ENCODE measurements at places on chromosomes 1 and 21.

DNA sequence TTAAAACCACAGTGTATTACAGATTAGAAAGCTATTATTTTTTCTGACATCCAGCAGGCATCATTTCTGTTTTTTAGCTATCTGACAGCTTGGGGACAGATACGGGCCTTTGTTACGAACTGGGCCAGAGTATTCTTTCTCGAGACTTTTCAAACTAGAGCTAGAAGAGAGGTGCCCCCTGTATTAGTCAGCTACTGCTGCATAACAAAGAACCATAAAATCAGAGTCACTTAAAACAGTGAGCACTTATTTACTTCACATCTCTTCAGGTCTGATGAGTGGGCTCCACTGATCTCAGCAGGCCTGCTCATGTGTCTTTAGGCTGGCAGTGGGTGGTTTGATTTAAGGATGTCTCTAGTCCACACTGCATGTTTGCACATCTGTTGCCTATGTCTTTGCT is 67.8 kb downstream of the BACH1 start:
- DNase-seq: no peak

DNA sequence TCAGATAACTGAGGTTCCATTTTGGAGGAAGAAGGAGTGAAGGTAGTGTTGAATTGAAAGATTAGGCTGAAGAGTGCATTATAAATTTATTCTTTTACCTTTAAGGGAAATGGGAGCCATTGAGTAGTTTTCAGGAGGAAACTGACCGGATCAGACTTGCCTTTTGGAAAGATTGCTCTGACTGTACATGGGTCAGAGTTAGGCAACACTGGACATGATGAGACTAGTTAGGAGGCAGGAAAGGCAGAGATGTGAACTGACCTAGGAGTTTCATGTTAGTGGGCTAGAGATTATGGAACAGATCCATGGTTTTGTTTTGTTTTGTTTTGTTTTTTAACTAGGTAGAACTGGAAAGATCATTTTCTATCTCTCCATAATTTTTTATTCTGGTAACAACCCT is 78.2 kb downstream of the SNX7 start:
- no peak for DNase-seq

- DNase-seq: no peak
Measured at GRCh38 chr1:189669846-189670245, 807.8 kb downstream of the BRINP3 start.

GRCh38 chr21:36388835-36389234 is 3.6 kb downstream of the CHAF1B start:
- no peak for DNase-seq

DNA sequence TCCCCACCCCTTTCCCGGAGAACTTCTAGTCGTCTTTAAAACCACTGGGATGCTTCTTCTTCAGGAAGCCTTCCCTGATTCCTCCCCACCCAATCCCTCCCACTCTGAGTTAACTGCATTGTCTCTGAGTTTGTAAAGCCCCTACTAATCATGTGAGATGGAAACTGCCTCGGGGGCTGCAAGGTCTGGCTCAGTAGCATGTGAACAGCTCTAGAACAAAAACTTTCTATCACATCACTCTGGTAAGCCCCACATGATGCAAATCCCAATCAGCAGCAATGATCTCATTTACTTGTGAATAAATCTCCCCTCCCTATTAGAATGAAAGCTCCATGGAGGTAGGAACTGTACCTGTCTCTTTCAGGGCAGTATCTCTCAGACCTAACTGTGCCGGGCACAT is 141.0 kb upstream of the JUN start:
- no peak for DNase-seq

DNA sequence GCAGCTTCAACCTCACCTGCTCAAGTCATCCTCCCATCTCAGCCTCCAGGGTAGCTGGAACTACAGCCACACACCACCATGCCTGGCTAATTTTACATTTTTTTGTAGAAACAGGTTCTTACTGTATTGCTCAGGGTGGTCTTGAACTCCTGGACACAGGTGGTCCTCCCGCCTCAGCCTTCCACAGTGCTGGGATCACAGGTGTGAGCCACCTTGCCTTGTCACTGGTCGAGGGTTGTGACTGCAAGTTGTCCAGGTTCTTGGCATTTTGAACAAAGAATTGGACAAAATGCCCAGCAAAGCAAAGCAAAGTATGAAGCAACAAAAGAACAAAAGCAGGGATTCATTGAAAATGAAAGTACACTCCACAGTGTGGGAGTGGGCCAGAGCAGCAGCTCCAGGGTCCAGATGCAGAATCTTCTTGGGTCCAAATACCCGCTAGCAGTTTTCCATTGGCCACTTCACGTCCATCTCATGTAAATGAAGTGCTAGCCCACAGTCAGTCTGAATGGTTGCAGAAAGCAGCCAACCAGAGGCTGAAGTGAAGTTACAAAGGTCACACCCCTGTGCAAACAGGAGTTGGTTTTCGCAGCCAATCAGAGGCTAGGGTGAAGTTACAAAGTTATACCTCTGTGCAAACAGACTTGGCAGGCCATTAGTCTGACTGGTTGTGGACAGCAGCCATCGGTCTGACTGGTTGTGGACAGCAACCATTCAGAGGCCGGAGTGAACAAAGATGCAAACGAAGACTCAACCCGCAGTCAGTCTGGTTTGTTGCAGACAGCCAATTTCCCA is 109.5 kb upstream of the KIF26B start:
- no peak for DNase-seq

Measured in esophagus squamous epithelium (tissue), 5 donors.